ENCODE measurements at places on chromosomes 11 and 22. TPM values are rescaled to one million over a fixed set of nuclear protein-coding genes. Genes with fewer than 3 reads are reported as not detected.

- DNase-seq = no peak
These were observed 55.5 kb downstream of the FAM83F start for GRCh38 chr22:40050258-40050657.

GRCh38 chr11:31236143-31236542 lies 133.4 kb downstream of the DCDC1 start:
- DNase-seq = no peak

DNA sequence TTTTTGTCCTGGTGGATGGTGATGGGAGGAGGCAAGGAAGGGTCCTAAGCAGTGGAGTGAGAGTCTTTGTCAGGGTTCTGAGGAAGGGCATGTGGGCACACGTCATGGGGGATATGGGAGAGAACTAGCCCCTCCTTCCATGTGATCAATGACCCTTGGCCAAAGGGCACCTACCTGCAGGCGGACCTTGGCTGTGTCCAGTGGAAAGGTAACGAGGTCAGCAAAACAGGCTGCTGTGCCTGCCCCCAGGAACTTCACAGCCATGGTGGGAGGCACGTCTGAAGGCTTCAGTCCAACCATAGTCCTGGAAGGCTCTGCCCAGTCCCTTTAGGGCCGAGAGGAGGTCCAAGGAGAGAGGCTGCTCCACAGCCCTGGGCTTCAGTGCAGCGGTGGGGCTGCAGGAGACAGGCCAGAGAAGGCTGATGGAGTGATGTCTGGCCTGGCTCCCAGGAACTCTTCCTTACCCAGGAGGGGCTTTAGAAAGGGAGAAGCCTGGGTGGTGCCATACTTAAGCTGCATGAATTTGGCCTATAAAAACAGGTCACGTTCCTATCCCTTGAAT lies 2.1 kb downstream of the UCP3 start:
- no peak for DNase-seq

Gene GTSE1
- total RNA-seq = 48.0 TPM
